ENCODE measurements at places on chromosomes 12 and 14.

DNA sequence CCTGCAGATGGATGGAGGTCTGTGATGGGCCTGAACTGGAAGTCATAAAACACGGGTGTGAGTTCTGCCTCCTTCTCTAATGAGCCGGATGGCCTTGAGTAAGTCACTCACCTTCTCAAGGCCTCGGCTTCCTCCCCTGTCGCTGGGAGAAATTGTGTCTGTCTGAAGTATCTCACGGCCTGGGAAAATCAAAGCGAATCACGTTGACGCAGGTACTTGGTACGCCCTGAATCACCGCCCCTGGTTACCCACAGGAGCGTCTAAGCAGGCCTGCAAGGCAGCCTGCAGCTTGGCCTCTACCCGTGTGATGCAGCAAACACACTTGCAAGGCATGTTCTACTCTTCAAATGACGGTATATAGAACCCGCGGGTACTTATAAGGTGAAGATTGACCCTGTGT is 28.1 kb upstream of the CD9 start:
- DNase-seq, result no peak

- DNase-seq, result no peak
Observed at GRCh38 chr12:32516230-32516629, 116.9 kb downstream of the FGD4 start.

GRCh38 chr12:109983432-109984142 is 12.6 kb downstream of the GIT2 start:
- no peak for DNase-seq

DNA sequence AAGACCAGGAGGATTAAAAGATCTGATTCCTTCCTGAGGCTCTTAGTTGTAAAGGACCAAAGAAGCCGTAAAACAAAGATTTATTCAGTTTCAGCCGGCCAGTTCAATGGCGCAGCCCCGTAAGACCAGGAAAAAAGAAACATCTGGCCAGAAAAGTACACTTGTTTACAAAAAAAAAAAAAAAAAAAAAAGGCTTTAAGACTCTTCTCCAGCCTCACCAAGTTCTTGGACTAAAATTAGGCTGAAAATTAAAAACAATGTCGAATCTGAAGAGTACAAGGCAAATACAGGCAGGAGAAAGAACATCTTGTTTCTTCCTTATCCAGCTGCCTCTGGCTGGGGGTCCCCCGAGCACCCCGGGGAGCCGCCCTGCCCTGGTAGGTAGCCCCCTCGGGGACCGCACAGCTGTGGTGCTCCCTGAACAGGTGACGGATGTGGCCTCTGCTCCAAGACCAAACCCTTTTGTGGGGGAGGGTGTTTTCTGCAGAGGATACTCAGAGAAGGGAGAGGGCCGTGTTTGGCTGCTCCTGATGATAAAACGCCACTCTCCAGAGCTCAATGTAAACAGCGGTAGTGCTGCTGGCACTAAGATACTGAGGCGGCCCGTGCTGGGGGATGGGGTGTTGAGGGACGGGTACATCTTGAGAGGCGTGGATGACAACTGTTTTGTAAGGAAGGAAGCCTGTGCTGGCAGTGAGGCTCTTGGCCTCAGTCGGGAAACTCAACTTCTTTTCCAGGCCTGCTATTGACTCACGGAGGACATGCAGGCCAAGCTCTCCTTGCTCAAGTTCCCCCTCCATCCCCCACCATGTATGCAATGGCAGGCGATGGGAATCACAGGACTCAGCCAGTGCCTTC is 201.0 kb upstream of the DIO3 start:
- DNase-seq, result peak; percentile 72

Measured in NCI-H187 treated with DMSO at 0.1 percent for 48 hours (cell line).